A673 (cell line): ENCODE measurements at places on chromosomes 1 and 21. TPM values are rescaled to one million over a fixed set of nuclear protein-coding genes. Genes with fewer than 3 reads are reported as not detected.

The OR2T6 gene
- not detected in 2 replicates for total RNA-seq

- DNase-seq: peak; percentile 40
These were observed 76.3 kb downstream of the ZP4 start for GRCh38 chr1:237814319-237814924.

- no peak for DNase-seq
These were observed 53.4 kb downstream of the RPS6KA1 start for GRCh38 chr1:26582836-26583460.

DNA sequence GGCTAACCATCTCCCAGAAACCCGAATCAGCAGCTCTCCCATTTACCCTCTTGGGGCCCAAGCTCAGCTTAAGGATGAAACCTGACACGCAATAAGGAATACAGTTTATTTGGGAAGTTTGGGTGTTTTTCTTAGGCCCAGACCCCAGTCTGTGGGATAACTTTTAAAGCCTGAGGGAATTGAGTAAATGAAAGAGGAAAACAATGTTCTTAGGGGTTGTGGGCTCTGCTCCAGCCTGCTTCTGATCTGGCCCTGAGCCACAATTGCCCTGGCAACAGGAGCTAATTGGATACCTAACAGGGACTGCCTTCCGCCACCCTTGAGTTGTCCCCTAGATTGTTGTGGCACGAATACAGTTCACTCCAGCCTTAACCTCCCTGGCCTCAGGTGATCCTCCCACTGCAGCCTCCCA, 20.1 kb downstream of the DYRK3 start:
- DNase-seq: no peak

- peak; percentile 21 for DNase-seq
These were observed 29.9 kb upstream of the CTBS start for GRCh38 chr1:84603941-84604830.

DNA sequence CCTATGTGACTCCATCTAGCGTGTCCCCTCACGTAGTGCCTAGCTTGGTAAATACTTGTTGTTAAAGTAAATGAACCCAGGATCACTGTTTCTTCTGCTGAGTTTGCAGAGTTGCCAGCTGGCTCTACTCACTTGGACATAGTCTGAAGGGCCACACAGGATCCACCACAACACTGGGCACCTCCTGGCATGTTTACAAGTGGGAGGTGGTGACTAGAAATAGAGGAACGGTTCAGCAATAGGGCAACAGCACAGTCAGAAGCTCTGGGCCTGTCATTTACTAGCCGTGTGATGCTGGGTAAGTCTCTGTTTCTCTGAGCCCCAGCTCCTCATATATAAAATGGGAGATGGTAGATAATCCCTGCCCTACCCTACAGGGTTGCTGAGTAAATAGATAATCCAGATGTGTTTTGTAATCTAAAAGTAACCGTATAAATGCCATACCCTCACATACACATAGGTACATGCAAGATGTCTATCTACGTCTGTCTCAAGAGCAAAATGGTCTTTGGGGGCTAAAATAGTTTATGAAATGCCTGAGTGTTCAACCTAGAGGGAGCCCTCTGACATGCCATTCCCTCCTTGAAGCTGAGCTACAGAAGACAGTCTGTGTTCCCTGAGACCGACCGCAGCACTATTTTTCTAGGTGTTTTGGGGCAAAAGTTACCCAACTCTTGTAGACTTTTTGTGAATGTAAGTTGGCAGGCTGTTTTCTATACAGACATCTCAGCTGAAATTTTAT, 20.5 kb downstream of the RNF220 start:
- DNase-seq: no peak

DNA sequence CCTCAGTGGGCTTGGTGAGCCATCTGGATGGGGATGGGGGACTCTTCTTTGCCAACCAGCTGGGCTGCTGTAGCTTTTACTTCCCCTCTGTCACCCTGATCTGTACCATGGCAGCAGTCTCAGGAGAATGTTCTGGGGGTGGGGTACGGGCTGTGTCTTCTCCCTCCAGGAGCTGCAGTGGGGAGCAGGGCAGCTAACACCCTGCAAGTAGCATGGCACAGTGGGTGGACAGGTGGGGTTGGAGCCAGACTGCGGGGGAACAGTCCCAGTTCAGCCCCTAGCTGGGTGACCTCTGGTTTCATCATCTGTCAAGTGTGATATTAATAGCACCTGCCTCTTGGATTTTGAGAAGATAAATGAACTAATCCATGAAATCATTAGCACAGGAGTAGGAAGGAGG, 3.1 kb downstream of the NFASC start:
- no peak for DNase-seq

DNA sequence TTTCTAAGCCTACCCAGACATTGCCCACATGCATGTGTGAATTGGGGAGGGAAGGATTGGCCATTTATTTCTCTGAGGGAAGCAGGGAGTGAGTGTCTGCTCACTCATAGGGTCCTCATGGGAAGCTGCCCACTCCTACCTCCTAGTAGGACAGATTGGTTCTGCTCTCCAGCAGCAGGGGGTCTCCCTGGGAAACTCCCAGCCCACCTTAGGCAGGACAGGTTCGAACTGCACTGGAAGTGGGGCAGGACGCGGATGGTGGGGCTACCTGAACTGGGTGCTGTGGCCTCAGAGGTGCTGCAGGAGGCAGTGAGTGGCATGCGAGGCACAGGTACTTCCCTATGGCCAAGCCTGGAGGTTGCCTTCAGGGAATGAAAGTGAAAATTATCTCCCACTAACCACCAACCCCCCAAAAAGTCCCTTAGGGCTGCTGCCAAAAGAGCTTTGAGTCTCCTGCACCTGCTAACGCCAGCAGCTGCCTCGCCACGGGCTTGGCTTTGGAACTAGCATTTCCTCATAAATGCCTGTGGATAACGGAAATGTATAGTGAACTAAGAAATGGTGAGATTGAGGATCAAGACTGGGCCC, 157.0 kb upstream of the COA6 start:
- no peak for DNase-seq

- peak; percentile 19 for DNase-seq
These were observed 13.4 kb downstream of the LAPTM5 start for GRCh38 chr1:30744060-30744756.

DNA sequence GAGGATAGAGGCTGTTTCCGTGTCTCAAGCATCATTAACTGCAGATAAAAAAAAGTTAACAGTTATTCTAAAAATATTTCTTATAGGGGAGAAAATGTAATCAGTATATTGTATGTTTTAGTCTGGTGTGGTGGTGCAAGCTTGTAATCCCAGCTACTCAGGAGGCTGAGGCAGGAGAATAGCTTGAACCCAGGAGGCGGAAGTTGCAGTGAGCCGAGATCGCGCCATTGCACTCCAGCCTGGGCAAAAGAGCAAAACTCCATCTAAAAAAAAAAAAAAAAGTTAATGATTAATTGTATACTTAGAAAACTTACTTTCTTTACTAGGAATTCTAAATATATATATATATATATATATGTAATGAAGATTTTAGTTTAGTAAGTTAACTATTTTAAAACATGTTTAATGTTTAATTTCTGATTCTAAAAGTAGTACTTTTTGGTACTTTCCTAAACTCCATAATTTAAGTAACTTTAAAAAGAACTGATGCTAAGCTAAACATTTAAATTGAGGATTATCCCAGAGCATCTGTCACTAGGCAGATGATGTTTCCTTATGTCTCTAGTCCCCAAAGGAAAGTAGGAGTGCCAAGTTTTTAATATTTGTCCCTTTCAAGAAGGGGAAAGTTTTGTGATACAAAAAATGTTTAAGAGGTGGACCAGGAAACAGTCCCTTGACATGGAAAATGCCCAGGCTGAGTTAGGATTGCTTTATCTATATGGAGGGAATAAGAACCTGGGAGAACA, 66.3 kb downstream of the DYRK1A start:
- no peak for DNase-seq

DNA sequence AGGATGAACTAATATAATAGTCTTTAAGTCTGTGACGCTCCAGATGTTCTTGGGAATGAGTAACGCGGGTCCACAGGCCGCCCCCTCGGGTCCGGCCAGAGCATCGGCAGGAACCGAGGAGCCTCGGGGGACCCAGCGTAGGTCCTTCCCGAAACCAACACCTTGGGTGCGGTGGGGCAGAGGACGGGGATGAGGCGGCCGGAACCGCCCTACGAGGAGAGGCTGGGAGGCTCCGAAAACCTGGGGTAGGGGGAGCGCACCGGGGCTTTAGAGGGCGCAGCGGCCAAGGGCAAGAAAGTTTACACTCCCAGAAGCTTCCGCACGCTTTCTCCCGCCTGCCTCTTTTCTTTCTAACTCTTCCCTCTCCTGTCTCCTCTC, 7.1 kb downstream of the DMRTA2 start:
- DNase-seq: no peak

GRCh38 chr1:245105042-245105441, 49.7 kb upstream of the KIF26B start:
- DNase-seq: no peak
